Stimulated activated CD4-positive, alpha-beta T cell treated with anti-CD3 and anti-CD28 coated beads, Interleukin-15, amount 100 ng/mL, for 1 hour (primary cell): ENCODE measurements at places on chromosomes 11 and 22.

GRCh38 chr22:16975155-16975885, 32.7 kb downstream of the GAB4 start:
- DNase-seq, result no peak

- no peak for DNase-seq
Measured at GRCh38 chr11:26905368-26905767, 88.5 kb upstream of the FIBIN start.

DNA sequence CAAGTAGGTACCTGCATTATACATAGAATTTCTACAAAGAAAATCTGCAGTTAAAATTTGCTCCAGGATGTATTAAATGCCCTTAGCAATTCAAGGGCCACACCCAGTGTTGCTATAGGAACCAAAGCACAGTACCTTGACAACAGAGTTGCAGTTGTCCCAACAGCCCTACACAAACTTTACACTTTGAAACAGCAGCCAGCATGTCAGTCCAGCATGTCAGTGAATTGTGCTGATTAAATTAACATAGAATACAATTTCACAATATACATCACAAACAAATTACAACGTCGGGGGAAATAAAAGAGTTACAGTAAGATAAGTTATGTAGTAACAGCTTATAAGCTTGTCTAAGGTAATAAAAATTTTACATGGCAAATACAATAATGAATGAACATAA, 389.2 kb downstream of the SOX6 start:
- no peak for DNase-seq

GRCh38 chr22:27240298-27241075, 561.1 kb downstream of the MN1 start:
- no peak for DNase-seq

DNA sequence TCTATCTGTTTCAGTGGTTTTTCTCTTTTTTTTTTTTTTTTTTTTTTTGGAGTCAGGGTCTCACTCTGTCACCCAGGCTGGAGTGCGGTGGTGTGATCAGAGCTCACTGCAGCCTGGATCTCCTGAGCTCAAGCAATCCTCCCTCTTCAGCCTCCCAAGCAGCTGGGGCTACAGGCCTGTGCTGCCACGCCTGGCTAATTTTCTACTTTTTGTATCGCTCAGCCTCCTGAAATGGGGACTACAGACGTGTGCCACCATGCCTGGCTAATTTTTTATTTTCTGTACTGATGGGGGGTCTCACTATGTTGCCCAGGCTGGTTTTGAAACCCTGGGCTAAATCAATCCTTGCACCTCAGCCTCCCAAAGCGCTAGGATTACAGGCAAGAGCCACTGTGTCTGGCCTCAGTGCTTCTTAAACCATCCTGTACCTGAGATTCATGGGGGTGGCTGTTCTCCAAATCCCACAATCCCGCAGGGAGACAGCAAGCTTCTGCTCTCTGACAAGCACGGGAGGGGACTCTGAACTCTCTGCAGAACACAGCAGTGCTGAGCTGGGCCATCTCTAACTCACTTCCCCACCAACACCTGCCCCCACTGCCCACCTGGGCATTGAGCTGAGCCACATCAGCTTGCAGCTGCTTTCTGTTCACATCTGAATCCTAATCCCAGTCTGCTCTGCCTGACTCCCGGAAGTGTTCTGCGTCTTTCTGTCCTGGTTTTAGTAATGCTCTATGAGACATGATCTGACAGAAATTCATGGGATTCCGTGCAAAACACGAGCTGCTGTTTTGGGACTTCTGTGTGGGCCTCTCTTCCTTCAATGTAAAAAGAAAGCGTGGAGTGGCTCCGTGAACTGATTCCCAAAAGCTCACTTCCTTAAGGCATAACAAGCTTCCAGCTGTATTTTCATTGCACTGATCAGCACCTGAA, 400.0 kb downstream of the LARGE1 start:
- DNase-seq, result no peak

GRCh38 chr11:11426226-11426952, 73.3 kb upstream of the CSNK2A3 start:
- DNase-seq, result no peak

DNA sequence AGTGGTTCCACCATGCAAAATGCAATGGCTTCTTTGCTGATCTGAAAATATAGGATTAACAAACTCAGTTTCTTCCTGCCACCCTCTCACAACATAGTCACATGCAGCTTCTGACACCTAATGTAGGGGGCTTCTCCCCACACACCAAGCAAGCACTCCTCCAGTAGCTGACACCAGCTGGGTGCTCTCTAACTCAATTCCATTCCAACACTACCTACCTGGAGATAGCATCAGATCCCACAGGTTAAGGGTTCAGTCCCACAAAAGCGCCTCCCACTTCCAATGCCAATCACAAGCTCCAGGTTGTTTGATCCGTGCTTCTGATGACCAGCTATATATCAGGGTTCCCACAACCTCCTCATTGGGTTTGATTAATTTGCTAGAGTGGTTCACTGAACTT, 31.8 kb upstream of the NNMT start:
- DNase-seq, result no peak

- DNase-seq, result no peak
Measured at GRCh38 chr11:44577231-44577830, 11.9 kb downstream of the CD82 start.

GRCh38 chr11:11291041-11292015, 61.7 kb downstream of the CSNK2A3 start:
- DNase-seq, result no peak

DNA sequence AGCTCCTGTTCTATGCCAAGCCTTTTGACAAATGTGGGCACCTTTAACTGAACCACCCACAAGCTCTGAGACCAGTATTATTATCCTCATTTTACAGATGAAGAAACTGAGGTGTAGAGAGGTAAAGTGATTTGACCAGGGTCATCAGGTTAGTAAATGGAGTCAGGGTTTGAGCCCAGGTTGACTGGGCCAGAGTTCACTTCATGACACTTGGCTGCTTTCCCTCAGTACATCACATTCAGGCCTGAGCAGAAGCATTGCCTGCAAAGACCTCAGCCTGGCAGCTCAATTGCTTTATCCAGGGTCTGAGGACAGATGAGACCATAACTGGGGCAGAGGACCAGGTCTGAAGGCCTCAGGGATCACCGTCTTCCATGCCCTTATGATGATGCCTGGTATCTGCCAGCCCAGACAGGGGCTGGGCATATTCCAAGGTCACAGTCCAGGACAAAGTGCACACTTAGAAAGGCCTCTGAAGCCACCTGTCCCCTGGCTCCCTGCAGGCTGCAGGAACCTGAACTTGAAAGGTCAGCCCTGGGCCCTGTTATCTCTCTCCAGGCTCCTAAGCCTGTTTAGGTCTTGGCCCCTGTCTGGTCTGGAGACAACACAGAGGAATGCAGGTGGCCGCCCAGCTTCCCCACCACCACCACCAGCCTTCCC, 32.0 kb downstream of the POU2AF3 start:
- no peak for DNase-seq

GRCh38 chr11:21552911-21553310, 640.0 kb upstream of the ANO5 start:
- DNase-seq, result no peak

GRCh38 chr11:132312701-132313111, 942.3 kb downstream of the NTM start:
- no peak for DNase-seq

- DNase-seq, result no peak
Measured at GRCh38 chr11:75272391-75272790, 31.8 kb downstream of the TPBGL start.

DNA sequence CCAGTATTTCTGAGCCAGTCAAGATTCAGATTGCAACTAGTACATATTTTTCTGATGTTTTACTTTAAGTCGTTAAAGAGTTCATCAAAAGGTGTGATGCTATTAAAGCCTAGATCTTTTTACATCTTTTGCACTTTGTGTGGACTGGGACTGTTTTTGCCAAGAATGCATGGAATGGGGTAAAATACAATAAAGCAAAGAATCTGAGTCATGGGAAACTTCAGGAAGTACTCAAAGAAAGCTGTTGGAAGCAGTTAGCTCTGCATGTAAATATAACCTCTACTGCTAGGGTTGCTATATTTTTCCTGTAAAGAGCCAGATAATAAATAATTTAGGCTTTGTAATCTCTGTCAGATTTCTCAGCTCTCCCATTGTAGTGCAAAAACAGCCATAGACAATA, 20.9 kb downstream of the ATXN10 start:
- no peak for DNase-seq

GRCh38 chr11:69614085-69614484, 26.9 kb upstream of the CCND1 start:
- no peak for DNase-seq

DNA sequence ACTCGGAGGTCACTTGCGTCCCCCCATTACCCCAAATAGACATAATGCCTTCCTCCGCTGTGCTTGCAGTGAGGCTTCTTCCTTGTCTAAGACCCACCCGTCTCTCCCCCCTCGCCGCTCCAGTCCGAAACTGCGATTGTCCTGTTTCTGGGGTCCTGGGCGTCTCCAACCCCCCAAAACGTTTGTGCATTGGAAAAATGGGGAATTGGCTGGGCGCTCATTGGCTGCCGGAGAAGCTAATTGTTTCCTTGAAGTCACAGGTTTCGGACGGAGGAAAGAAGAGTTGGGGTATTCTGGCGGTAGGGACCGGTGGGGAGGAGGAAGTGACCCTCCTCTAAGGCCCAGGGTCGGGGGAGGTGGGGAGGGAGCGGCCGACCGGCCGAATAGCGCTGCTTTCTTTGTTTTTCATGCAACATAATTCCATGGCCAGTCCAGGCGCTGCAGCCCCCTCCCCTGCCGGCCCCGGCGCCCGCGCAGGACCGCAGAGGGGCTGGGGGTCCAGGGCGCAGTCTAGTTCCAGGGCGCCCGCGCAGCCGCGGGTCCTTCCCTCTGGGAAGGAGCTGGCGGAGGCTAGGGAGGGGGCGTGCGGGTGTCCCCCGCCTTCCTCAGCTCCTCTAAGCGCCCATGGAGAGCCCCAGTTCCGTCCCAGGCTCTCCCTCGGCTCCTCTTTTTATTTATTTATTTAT, 12.7 kb upstream of the CPT1A start:
- DNase-seq, result no peak

GRCh38 chr11:128552783-128553661, 34.3 kb downstream of the ETS1 start:
- DNase-seq, result no peak

DNA sequence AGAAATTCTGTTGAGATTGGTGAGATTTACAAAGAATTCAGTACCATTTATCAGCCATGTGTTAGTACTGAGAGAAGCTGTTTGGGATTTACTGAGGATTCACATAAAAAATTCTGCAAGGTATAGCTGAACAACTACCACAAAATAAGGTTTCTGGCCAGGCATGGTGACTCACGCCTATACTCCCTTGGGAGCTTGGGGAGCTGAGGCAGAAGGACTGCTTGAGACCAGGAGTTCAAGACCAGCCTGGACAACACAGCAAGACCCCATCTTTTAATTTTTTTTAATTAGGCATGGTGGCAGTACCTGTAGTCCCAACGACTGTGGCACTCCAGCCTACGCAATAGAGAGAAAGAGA, 86.7 kb downstream of the SIK3 start:
- no peak for DNase-seq

DNA sequence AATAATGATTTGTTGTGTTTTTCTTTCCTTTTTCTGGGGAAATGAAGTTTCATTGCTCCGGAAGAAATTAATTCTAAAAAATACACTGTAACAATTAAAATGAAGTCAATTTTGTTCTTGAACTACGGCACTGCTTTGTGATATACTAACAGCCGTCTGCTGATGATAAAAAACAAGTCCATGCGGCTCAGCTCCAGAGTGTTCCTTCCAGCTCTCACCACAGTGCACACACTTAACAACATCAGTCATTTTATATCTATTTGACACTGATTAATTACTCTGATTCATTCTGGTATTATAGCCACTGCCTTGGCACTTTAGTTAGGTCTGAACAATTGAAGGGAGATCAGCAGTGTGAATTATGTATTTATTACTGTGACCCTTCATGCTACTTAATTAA, 97.4 kb upstream of the SLC6A5 start:
- DNase-seq, result no peak

GRCh38 chr11:76629116-76629852, 41.3 kb downstream of the LRRC32 start:
- DNase-seq, result no peak

GRCh38 chr11:118896472-118896913, 12.8 kb downstream of the CXCR5 start:
- no peak for DNase-seq

- no peak for DNase-seq
Measured at GRCh38 chr22:39600491-39601179, 30.1 kb downstream of the CACNA1I start.

DNA sequence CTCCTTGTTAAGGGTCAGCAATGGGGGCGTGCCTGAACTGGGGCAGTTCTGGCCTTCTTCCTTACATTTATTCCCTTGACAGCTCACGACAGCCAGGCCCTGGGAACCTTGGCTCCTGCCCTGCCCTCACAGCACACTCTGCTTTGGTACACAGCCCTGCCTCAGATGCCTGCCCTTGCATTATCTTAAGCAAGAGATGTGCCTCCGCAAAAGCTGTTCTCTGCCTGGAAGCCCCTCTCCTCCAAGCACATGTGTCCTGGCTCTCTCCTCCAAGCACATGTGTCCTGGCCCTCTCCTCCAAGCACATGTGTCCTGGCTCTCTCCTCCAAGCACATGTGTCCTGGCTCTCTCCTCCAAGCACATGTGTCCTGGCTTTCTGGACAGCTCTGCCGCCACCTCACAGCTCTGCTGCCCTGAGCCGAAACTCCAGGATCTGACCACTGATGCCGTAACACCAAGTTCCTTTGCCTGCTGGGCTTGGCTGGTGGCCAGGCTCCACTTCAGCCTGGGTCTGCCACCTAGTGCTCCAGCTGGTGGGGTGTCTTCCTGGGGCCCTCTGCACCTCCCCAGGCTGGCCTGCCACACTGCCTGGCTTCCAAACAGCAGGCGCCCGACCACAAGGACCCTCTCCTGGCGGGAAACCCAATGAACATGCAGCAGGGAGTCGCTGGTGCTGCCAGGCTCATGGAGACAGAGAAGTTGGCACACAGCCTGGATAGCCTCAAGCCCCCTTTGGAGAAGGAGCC, 53.0 kb downstream of the SCUBE1 start:
- DNase-seq, result no peak

- DNase-seq, result no peak
Measured at GRCh38 chr11:40285558-40285957, 1173.9 kb downstream of the LRRC4C start.
